ENCODE measurements at places on chromosomes 16 and 17.
A peak's percentile ranks its signal among the peaks of the same experiment; 100 is the strongest.

DNA sequence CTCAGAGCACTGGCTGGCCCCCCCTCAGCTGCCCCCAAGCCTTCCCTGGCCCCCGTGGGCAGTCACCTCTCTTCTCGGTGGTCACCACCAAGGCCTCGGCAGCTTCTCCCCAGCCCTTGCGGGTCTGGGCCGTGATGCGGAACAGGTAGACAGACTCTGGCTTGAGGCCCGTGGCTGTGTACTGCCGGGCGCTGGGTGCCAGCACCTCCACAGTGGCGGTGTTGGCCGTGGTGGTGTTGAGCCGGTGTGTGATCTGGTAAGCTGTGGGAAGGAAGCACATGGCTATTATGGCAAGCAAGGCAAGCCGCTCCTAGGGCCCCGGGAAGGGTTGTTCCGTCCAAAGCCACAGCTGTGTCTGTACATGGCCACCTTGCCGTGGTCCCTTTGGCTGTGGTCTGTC is 78.4 kb upstream of the CDC42EP4 start:
- DNase-seq: no peak

DNA sequence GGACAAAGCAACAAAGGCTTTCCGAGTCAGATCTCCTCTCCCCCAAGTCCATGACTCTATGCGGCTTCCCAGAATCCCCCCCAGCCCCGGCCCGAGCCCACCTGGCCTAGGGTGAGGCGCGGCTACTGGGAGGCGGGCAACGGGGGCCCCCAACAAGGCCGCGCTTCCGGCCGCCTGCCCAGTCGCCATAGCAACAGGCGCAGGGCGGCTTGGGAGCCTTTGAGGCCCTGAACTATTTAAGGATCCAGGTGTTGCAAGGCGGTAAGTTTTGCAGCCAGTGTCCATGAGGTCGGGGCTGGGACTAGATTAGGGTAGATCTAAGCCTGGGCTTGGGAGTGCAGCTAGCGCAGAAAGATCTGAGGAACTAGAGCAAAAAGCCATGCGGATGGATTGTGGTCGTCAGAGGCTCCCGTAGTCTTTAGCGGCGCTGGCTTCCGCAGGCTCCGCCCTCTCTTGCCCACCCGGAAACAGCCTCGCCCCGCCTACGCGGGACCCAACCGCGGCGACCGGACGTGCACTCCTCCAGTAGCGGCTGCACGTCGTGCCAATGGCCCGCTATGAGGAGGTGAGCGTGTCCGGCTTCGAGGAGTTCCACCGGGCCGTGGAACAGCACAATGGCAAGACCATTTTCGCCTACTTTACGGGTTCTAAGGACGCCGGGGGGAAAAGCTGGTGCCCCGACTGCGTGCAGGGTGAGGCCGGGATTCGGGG is at the start of the genes KIAA0753 and TXNDC17:
Gene KIAA0753, minus strand, starts transcription at position 176 of the 711 bp plus-strand sequence. CDS start 5,608 bp downstream, outside the sequence.
Gene TXNDC17, plus strand, starts transcription at position 525 of the 711 bp plus-strand sequence. Its CDS starts 23 bp downstream, at position 548.
- peak; percentile 90 for DNase-seq

- no peak for DNase-seq
Measured at GRCh38 chr16:89106533-89107202, 13.0 kb downstream of the ACSF3 start.

DNA sequence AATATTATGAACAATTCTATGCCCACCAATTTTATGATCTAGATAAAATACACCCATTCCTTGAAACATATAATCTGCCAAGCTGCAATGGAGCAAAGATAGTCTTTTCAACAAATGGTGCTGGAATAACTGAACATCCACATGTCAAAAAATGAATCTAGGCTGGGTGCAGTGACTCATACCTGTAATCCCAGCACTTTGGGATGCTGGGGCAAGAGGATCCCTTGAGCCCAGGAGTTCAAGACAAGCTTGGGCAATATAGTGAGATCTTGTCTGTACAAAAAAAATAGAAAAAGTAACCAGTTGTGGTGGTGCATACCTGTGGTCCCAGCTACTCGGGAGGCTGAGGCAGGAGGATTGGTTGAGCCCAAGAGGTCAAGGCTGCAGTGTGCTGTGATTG is 92.5 kb downstream of the N4BP1 start:
- no peak for DNase-seq

DNA sequence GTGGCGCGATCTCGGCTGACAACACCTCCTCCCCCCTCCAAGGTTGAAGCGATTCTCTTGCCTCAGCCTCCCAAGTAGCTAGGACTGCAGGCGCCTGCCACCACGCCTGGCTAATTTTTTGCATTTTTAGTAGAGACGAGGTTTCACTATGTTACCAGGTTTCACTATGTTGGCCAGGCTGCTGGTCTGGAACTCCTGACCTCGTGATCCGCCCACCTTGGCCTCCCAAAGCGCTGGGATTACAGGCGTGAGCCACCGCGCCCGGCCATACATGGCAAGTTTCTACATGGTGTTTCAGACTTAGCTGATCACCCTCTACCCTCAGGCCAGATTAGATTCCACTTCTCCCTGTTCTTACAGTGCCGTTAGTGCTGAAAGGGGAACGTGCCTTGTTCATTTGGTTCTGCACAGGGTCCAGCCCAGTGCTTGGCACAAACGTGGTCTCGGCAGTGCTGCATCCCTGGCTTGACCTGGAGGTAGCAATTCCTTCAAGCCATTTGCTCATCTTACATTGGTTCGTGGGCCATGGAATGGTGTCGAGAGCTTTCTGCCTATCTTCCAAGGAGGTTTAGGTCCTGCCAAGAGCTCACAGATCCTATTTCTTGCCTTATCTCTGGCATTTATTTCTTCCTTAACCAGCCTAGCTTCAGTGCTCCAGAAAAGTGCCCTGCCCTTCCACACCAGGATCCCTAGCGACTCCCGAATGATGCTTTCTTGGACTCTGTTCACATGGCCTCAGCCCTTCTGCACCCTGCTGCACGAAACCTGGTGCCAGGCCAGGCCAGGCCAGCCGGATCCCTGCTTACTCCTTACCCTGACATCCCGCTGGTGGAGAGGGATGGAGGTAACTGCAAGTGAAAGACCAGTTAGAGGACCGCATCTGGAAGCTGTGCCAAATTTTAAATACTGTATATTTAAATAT is 14.8 kb upstream of the AURKB start:
- no peak for DNase-seq

DNA sequence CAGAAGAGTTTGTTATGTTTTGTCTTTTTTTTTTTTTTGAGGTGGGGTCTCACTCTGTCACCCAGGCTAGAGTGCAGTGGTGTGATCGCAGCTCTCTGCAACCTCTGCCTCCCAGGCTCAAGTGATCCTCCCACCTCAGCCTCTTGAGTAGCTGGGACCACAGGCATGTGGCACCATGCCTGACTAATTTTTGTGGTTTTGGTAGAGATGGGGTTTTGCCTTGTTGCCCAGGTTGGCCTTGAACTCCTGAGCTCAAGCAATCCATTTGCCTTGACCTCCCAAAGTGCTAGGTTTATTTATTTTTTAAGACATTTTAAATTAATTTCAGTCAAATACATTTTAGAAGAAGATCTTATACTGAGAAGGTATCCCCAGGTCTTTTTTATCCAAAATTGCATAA is 366.7 kb downstream of the KCNJ2 start:
- DNase-seq: no peak

DNA sequence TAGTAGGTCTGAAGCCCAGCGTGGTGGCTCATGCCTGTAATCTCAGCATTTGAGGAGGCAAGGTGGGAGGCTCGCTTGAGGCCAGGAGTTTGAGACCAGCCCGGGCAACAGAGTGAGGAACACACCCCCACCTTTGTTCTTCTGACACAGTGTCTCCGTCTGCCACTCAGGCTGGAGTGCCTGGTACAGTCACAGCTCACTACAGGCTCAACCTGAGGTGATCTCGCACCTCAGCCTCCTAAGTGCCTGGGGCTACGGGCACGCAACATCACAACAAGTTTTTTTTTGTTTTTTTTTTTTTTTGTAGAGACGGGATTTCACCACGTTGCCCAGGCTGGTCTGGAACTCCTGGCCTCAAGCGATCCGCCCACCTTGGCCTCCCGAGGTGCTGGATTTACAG is 6.7 kb upstream of the TLCD3A start:
- no peak for DNase-seq

DNA sequence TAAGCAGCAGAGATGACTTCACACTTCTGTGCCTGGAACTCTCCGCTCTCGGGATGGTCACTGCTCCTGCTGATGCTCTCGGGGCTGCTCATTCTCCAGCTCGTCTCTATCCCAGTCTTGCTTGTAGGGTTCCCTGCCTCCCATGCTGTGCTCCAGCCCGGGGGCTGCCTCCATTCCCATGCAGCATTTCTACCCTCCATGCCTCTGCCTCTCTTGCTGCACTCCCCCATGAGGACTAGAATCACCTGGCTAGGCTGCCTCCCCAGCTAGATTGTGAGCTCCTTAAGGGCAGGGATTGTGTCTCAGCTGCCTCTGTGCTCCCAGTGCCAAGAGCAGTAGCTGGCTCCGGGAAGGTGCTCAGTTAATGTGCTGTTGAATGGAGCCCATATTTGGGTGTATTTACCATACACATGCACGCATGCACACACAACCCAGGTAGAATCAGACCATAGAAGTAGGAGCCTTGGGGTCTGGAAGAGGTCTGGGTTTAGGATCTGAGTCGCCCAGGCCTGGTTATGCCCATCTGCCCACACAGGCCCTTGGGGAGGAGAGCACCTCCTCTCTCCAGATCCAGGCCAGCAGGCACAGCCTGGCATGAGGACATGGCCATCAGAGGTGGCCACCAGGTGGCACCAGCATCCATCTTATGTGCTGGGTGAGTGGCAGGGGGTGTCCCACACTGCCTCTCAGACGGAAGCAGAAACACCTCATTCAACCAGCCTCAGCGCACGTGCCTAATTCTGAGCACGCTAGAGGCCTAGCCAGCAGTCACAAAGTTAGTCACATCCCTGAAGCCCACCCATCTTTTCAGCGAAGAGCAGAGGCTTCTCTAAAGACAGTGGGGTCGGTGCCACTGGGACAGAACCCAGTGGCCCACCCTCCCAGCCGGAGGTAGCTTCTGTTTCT is 9.3 kb downstream of the GIT1 start:
- DNase-seq: peak; percentile 75

- DNase-seq: no peak
Measured at GRCh38 chr16:84788920-84789391, 30.8 kb upstream of the CRISPLD2 start.
